HCT116 (cell line): ENCODE measurements at places on chromosomes 12 and 14. TPM values are rescaled to one million over a fixed set of nuclear protein-coding genes. Genes with fewer than 3 reads are reported as not detected.

ATP5MC2 gene
- 304 TPM for total RNA-seq

B4GALNT3 gene
- total RNA-seq, result 18.2 TPM

SMOC1 gene
- total RNA-seq, result not detected

DIO2 gene
- 0.10 TPM for total RNA-seq

APOF gene
- total RNA-seq, result 0.17 TPM

CD163 gene
- 1.4 TPM for total RNA-seq
